ENCODE measurements at places on chromosomes 13 and 19.
A peak's percentile ranks its signal among the peaks of the same experiment; 100 is the strongest.

DNA sequence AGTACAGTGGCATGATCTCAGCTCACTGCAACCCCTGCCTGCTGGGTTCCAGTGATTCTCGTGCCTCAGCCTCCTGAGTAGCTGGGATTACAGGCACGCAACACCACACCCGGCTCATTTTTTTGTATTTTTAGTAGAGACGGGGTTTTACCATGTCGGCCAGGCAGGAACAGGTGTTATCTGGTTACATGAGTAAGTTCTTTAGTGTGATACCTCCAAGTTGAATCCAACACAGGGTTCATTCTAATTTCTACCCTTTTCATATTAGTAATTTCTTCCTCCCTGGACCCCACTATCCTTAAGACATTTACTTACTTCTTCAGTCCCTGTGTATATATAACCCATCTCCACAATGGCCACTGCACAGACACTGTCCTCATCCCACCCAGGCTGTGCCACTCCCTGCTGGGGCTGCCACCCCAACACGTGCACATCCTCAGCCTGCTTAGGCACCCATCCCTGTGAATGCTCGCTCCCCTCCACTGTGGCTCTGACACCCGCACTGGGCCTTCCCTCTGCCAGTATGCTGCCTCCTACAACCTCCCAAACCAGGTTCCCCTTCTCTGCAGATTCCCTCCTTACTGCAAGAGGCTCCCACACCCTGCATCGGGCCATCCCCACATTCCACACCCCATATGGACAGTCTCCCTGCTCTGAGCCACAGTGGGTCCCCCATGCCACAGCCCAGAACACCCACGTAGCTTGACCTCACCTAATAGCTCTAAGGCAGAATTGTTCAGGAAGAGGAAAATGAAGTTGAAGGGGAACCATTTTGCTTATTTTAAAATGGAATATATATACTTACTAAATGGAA is 147.1 kb downstream of the TBC1D4 start:
- DNase-seq, result no peak

DNA sequence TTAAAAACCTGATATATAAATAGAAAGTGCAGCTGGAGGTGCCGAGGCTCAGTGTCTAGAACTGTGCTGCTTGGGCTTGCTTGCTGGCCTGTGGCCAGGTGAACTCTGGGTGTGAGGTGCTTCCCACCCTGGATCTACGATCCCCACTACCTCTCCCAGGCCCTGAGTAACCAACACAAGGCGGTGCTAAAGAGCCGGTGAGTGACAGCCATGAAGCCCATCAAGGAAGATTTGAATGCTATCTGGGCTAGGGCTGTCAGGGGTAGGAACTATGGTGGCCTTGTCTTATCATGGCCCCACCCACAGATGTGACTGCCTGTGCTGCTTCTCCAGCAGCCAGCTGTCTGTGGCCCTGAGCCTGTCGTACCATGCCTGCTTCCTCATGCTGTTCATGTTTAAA is 25.6 kb upstream of the ZNF91 start:
- DNase-seq, result no peak

DNA sequence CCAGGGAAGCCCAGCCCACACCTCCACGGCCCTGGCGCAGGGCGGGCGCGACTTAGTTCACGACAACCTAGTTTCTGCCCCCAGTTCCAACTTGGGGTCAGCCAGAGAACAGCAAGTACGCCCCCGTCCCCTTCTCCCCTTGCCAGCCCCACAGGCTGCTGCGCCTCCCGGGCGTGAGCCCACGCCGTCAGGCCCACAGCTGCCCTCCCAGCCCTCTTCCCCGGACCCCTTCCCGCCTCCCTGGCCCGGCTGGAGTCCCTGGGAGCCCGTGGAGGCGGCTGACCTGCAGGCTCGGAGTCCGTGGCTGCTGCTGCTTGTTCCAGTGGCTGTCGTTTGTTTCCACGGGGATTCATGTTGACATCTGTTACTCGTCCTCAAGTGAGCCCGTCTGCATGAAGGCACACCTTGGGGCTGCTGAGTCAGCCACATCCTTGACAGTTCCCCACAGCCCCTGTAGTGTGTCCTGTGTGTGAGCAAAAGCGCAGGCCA is 86.0 kb downstream of the ATP11A start:
- no peak for DNase-seq

DNA sequence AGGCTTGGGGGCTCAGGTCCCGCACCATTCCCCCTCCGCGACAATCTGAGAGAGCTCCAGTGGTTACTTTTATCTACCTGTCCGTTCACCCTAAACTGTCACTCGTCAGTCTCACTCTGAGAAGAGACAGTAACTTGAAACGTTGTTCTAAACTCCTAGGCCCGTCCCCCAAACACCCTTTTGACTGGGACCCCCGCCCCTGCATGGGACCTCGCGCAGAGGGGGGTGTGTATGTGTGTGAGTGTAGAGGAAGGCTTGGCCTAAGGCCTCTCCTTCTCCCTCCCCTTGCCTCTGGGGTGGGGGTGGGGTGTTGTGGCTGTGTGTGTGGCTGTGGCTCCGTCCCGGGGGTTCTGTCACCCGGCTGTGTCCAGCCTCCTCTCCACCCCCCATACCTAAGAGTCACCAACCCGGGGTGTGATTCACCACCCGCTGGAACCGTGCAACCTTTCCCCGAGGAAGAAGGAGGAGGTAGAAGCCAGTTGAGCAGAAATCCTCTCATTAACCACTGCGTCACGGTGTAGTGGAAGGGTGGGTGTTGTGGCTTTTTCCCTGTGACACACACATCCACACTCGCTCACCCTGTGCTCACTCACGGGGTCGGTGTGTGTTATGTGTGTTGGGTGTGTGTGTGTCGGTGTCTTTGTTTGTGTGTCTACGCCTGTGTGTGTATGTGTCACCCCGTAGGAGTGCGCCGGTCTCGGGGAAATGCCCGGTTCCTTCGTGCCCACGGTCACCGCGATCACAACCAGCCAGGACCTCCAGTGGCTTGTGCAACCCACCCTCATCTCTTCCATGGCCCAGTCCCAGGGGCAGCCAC is 2.4 kb downstream of the FOSB start:
- no peak for DNase-seq

DNA sequence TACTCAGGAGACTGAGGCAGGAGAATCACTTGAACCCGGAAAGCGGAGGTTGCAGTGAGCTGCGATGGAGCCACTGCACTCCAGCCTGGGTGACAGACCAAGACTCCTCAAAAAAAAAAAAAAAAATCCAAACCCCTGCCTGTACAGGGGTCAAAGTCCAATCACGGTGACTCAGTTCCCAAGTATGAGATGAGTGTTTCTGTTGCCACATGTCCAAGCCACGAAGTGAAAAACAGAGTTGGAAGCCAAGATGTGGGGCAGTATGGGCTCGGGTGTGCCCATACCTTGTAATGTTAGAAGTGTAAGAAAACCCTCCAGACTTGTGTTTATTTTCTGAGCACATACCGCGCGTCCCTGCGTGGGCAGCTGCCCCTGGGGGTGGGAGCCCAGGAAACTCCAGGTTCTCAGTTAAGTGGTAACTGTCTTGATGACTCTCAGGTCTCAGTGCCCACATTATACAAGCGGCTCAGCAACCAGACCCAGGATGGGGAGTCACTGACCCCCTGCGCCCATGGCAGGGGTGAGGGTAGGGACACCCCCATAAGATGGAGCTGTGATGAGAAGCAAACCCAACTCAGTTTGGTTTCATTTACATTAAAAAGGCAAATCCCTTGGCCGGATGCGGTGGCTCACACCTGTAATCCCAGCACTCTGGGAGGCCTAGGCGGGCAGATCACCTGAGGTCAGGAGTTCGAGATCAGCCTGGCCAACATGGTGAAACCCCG is 1.2 kb upstream of the GPX4 start:
- no peak for DNase-seq

DNA sequence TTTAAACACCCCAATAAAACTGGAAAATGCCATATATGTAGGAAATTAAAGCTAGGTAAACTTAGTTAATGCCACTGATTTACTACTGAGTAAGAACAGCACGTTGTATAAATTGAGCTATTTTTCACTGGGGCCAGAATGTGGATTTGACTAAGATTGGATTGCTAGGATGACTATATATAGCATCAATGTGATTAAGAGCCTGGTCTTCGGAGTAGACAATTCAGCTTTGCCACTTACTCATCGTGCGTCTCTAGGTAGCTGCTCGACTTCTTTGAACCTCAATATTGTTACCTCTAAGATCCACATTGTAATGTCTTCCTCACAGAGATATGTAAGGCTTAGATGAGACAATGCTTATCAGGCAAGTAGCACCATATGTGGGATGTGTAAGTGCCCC is 462.5 kb downstream of the KLF12 start:
- DNase-seq, result no peak

DNA sequence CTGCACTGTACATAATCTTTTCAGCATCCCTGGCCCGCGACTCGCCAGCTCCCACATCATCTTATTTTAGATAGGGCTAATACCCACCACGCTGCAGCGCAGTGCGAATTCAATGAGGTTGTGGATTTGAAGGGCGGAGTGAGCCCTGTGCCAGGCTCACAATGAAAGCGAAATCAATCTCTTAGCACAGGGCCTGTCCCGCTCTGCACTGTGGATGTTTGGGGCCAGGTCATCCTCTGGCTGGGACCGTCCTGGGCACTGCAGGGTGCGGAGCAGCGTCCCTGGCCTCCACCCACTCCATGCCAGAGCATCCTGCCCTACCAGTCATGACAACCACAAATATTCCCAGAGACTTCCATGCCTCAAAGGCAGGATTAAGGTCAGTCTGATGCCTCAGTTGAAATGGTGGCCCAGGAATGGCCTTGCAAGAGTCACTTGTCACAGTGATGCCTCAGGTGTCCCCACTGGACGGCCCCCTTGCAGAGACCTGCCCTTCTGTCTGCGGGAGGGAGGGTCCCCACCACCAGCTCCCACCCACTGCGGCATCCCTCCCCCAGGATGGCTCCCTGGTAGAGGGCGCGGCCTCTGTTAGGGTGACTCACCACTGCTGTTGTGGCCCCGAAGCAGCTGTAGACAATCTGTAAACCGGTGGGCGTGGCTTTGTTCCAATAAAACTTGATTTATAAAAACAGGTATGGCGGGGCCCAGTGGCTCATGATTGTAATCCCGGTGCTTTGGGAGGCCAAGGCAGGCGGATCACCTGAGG is 5.6 kb downstream of the UHRF1 start:
- DNase-seq, result peak; percentile 81

- DNase-seq, result peak; percentile 53
These were observed 1.3 kb downstream of the FPR3 start for GRCh38 chr19:51796195-51796679.

- DNase-seq, result no peak
These were observed 440.0 kb downstream of the KCTD12 start for GRCh38 chr13:76446191-76446590.

All from Peyer's patch (tissue), 4 donors.